Transverse colon (tissue), 4 donors: ENCODE measurements at places on chromosomes 5 and 9. TPM values are rescaled to one million over a fixed set of nuclear protein-coding genes. Genes with fewer than 3 reads are reported as not detected.
A peak's percentile ranks its signal among the peaks of the same experiment; 100 is the strongest.

Gene ANKRD34B
- not detected for total RNA-seq

GRCh38 chr9:3177936-3178335 is 334.0 kb upstream of the PUM3 start:
- H3K36me3 ChIP-seq = no peaks in the 10 kb centered on the region
- H3K27ac ChIP-seq = no peak overlapping the region
- no peak overlapping the region for H3K4me3 ChIP-seq
- DNase-seq = no peak
- H3K4me1 ChIP-seq = peaks cover 13% of the 10 kb centered on the region

GRCh38 chr9:91873637-91874051 is 76.4 kb downstream of the ROR2 start:
- no peaks in the 10 kb centered on the region for H3K36me3 ChIP-seq
- H3K4me1 ChIP-seq = peaks cover 9% of the 10 kb centered on the region
- H3K27ac ChIP-seq = peak overlapping the region; percentile 77
- no peaks in the 10 kb centered on the region for H3K27me3 ChIP-seq
- DNase-seq = peak; percentile 28

DNA sequence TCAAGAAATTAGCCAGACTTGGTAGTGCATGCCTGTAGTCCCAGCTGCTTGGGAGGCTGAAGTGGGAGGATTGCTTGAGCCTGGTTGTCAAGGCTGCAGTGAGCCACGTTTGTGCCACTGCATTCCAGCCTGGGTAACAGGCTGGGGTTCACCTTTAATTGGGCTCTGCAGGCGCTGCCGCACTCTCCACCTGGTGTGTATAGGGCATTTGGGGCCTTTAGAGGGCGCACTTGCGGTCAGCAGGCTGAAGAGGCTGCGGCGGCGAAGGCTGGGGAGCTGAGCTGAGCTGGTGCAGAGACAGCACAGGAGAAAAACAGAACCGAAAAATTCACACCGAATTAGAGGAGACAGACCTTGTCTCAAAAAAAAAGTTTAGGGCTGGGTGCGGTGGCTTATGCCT is 31.2 kb downstream of the CDK7 start:
- H3K27me3 ChIP-seq = no peaks in the 10 kb centered on the region
- H3K27ac ChIP-seq = no peak overlapping the region
- no peak overlapping the region for H3K4me3 ChIP-seq
- no peak for DNase-seq

GRCh38 chr5:50406877-50407276 is 34.2 kb downstream of the EMB start:
- no peak overlapping the region for H3K27ac ChIP-seq
- no peak for DNase-seq
- H3K4me1 ChIP-seq = no peaks in the 10 kb centered on the region
- H3K4me3 ChIP-seq = no peak overlapping the region
- H3K36me3 ChIP-seq = no peaks in the 10 kb centered on the region

DNA sequence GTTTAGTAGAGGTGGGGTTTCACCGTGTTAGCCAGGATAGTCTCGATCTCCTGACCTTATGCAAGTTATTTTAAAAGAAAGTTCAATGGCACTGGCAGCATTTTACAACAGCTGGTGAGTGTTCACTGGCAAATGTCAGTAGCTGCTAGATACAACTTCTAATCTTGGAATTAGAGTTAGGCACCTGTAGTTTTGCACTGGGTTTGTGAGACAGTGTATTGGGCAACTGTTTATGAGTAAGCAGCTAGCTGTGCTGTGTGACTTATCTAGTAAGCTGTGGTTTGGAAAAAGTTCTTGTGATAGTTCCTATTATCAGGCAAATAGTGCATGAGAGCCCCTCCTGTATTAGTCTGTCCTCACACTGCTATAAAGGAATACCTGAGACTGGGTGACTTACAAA is 61.5 kb downstream of the UBE2QL1 start:
- H3K4me3 ChIP-seq = no peak overlapping the region
- H3K4me1 ChIP-seq = no peaks in the 10 kb centered on the region
- no peaks in the 10 kb centered on the region for H3K27me3 ChIP-seq
- no peaks in the 10 kb centered on the region for H3K36me3 ChIP-seq
